ENCODE measurements at places on chromosomes 16 and 17.

DNA sequence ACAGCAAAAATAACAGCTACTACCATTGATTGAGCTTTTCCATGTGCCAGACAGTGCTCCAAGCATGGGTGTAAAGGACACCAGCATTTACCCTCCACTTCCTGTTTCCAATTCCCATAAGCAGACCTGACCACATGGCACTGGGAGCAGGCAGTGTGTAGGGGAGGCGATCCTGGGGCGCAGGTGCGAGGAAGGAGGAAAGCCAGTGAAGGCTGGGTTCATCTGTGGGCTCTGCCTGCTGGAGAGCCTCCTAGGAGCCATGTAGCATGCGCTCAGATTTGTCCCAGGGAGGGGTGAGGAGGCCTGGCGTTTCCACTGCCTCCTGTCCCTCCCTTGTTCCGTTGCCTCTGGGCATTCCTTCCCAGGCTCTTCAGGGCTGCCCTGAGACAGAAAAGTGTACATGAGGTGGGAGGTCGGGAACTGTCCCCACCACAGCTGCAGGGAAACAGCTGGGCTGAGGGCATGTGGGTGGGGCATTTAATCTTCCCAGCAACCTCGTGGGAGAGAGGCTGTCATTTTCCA is 56.6 kb downstream of the SNX20 start:
- no peak for DNase-seq

- DNase-seq: no peak
These were observed 138.6 kb upstream of the WSCD1 start for GRCh38 chr17:5931616-5932015.

DNA sequence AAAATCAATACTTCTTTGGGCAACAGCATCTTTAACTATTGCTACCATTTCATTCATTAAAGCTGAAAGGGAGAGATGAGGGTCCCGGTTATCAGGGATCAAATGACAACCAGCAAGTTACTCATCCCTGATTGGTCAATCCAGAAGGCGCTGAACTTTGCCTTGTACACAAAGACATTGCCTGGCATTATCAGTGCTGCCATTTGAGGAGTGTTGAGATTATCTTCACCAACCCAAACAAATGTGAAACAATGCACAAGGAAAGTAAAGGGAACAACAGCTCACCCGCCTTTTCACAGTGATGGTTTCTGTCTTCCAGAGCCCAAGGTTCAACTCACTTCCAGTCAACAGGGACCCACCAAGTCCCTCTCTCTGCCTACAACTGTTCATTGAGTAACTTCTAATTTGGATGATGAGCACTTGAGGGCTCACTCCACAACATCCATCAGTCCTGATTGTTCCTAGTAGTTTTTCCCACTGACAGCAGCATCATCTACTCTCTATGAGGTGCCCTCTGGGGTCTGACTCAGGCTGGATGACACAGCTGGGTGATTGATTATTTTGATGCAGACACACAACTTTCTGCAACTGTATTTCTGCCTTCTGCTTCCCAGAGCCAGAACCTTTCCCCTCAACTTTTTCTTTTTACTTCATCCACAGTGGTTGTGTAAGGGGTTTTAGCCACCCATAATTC is 32.0 kb downstream of the LYRM9 start:
- no peak for DNase-seq

- DNase-seq: no peak
These were observed 22.9 kb downstream of the ITPRIPL2 start for GRCh38 chr16:19136549-19137196.

- no peak for DNase-seq
These were observed 22.0 kb downstream of the UBN1 start for GRCh38 chr16:4869147-4869805.

- DNase-seq: no peak
These were observed at the start of gene PPP1R1B for GRCh38 chr17:39626171-39627046. TSS of gene PPP1R1B (plus strand) at chr17:39626952. CDS start at chr17:39627393, 441 bp downstream.

GRCh38 chr17:4485676-4486646 is 12.7 kb upstream of the SPNS2 start:
- DNase-seq: no peak

DNA sequence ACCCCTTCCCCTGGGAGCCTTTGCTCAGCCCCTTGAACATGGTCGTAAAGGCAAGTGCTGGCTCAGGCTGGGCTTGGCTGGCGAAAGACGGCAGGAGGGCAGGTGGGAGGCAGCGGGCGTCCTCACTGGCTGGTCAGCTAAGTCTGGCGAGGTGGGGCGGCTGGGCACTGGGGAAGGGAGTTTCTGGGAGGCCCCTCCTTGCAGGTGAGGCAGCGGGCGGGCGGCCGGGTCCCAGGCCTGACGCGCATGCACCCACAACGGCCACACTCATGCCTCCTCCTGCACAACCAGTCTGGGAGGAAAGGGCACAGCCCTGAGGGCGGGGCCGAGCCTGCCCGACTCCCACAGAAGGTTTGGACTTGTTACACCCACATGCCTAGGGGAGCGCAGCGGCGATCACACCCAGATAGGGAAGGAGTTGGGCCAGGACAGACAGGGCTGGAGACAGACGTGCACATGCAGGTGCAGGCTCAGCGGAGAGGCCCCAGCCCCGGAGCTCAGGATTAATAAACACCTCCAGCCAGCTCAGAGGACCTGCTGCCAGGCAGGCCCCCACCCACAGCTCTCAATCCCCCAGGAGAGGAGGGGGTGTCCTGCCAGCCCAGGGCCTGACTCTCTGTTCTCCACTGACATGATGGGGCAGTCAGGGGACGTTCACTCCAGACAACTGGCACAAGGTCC is at the start of gene EVPL:
Gene EVPL (minus strand): TSS at position 148 of the 681 bp plus-strand sequence. CDS start 108 bp downstream, at position 40.
- DNase-seq: no peak

- no peak for DNase-seq
These were observed 23.6 kb upstream of the BPTF start for GRCh38 chr17:67801626-67802175.

DNA sequence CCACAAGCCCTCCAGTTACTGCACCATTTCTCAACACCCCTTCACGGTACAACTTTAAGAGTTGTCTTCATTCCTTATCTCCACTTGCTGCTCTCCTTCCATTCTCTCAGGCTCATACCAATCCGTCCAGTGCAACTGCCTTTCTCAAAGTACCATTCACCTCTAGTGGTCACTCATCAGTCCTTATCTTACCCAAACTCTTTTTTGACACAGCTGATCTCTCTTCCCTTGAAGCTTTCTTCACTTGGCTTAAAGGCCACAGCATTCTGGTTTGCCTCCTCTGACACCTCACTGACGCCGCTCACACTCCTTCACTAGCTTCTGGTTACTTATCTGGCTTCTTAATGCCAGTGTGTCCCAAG is 24.9 kb downstream of the UBE2G1 start:
- DNase-seq: no peak

DNA sequence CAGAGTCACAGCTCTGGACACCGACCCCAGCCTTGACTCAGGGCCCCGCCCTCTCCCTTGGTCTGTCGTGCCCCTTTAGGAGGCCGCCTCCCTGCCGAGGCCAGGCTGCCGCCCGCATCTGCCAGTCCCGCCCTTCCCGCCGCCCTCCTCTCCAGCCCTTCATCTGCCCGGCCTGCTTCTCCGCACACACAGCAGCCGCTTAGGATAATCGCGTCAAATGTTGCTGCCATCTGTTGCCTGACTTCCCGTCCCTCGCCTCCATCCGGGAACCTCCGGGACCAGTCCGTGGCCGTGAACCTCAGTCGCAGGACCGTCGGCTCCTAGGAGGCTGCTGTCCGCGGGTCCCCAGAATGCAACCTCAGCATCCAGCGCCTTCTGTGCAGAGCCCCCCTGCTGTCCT is 11.9 kb downstream of the GSE1 start:
- no peak for DNase-seq

- DNase-seq: no peak
These were observed 28.2 kb downstream of the IL4R start for GRCh38 chr16:27341971-27342370.

DNA sequence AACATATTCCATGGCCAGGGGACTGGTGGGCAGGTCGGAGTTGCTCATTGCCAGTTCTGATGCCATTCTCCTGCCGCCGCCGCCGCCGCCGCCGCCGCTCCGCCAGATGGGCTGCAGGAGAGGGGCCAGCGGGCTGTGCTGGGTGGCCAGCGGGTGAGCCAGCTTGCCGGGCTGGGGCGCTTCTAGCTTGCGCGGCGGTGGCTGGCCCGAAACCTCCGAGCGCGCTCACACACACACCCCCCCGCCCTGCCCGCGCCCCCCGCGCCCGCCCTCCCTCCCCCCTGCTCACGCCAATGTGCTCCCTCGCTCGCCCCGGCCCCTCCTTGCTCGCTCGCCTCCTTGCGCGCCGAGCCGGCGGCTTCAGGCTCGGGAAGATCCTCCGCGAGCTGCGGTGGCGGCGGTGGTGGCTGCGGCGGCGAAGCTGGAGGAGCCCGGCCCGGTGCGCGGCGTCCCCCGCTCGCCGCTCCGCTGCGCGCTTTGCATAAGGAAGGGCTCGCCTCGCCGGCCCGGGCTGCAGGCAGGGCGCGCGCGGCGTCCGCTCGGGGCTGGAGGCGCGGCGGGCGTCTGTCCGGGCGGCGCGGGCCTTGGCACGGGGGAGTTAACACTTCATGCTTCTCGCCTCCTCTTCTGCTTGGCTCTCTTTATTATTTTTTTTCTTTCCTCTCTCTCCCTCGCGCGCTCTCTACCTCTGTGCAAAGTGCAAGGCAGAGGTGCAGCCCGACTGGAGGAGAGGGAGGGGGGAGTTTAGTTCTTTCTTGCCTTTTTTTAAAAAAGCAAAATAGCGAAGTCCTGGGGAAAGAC is 500 bp downstream of the MAF start:
- DNase-seq: no peak

DNA sequence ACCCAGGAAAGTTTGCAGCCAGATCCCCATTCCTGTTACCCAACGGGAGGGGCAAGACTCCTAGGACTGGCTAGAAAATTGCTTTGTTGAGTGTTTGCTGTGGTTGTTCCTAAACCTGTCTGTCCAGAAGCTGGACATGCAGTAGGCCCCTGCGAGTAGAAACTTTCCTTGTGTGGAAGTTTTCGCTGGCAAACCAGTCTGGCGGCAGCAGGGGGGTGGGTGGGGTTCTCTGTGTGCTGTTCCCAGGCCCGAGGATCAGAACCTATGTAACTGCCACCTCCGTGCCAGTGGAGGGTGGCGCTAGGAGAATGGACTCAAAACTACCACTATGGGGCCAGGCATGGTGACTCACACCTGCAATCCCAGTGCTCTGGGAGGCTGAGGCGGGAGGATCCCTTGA is 9.2 kb downstream of the SGSM2 start:
- no peak for DNase-seq

DNA sequence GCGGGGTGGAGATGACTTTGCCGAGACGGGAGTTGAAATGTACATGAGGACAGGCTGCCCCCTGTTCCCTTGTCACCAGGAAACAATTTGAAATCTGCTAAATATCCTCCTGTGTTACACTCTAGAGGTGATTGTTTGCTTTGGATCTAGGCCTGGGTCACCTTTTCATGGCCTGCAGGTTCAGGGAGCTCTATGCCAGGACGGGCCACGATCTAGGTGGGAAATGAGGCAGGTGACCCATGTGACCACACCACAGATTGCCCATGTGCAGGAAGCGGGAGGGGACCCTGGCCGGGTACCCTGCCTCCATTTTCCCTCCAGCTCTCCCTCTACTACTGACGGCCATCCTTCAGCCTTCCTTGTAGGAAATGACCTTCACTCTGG is 43.4 kb downstream of the MEAK7 start:
- DNase-seq: no peak

DNA sequence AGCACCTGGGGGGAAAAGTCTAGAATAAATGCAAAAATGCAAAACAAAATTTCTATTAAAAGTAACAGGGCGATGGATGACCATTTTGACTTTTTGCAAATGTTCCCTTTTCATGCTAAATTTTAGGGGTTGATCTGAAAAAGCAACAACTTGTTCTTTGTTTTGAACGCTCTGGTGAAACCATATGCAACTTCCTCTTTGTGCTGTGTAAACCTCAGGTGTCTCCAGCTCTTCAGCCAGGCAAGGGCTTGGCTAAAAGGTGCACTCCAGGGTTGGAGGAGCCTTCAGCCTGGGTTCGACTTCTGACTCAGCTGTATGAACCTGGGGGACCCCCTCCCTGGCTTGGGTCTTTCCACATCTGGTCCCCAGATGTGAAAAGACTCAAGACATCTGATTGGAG is 9.5 kb downstream of the IRF8 start:
- DNase-seq: no peak

GRCh38 chr17:3935140-3935542 is 18.9 kb upstream of the P2RX1 start:
- no peak for DNase-seq

DNA sequence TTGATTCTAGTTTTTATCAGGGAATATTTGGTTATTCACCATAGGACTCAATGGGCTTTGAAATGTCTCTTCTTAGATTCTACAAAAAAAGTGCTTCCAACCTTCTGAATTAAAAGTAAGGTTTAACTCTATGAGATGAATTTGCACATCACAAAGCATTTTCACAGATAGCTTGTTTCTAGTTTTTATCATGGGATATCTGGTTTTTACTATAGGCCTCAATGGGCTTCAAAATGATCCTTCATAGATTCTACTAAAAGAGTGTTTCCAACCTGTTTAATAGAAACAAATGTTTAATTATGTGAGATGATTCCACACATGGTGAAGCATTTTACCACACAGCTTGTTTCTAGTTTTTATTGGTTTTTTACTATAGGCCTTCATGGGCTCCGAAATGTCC is 560.7 kb downstream of the KCNJ18 start:
- no peak for DNase-seq

GRCh38 chr16:73253922-73254480 is 206.1 kb upstream of the ZFHX3 start:
- DNase-seq: no peak

GRCh38 chr17:29138971-29139691 is 41.1 kb downstream of the MYO18A start:
- no peak for DNase-seq
